ENCODE measurements at places on chromosomes 16 and 17.

- no peak for DNase-seq
- H3K36me3 ChIP-seq, result peaks cover 52% of the 10 kb centered on the region
- no peak overlapping the region for H3K27ac ChIP-seq
- no peaks in the 10 kb centered on the region for H3K27me3 ChIP-seq
These were observed 18.5 kb upstream of the GGA2 start for GRCh38 chr16:23528644-23529310.

DNA sequence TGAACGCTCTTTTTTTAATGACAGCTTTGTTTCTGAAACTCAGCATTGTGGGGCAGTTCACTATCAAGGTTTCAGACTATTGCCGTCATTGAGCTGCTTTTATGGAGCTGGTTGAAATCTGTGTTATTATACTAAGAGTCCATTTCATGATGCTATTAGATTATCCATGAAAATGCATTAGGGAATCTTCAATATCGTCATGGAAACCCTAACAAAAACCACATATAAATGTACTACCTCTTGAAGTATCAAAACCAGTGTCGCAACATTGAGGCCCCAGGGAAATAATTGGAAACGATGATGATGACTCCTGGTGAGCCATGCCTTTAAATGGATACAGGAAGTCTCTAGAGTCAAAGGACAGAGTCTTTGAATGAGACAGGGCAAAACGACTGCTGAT, 231.6 kb upstream of the CPHXL start:
- H3K27me3 ChIP-seq, result no peaks in the 10 kb centered on the region
- no peak overlapping the region for H3K4me3 ChIP-seq
- no peak for DNase-seq
- H3K27ac ChIP-seq, result no peak overlapping the region
- H3K4me1 ChIP-seq, result no peaks in the 10 kb centered on the region

DNA sequence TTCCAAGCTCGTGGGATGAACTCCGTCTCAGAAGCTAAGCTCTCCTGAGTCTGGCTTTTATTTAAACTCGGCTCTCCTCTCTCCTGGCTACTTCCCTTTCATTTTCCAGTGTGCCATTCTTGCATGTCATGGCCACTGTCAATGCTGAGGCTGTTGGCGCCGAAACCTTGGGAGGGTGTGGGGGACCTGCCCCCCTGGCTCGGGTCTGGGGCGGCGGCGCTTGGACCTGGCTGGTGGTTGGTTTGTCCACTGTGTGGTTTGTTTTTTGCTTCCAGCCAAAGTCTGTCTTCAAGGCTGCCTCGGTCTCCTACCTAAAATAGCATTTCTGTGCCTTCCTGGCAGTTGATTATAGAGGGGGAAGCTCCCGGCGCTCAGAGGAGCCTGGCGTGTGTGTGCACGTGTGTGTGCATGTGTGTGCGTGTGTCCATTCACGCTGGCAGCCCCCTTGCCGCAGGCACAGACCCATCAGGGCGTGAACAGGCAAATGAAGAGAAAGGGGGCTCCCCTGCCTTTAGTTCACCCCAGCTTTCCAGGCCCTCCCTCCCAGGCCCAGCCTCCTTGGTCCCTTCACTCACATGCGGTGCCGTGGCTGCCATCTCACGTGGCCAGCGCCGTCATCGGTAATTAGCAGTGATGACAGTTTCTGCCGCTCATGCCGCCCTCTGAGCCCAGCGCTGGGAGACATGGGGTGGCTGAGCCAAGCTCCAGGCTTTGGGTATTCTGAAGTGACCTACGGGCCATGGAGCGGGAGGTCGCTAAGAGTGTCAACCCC, 179.9 kb downstream of the SEC14L1 start:
- no peaks in the 10 kb centered on the region for H3K27me3 ChIP-seq
- H3K4me3 ChIP-seq, result no peak overlapping the region
- no peak overlapping the region for H3K27ac ChIP-seq
- H3K36me3 ChIP-seq, result no peaks in the 10 kb centered on the region

DNA sequence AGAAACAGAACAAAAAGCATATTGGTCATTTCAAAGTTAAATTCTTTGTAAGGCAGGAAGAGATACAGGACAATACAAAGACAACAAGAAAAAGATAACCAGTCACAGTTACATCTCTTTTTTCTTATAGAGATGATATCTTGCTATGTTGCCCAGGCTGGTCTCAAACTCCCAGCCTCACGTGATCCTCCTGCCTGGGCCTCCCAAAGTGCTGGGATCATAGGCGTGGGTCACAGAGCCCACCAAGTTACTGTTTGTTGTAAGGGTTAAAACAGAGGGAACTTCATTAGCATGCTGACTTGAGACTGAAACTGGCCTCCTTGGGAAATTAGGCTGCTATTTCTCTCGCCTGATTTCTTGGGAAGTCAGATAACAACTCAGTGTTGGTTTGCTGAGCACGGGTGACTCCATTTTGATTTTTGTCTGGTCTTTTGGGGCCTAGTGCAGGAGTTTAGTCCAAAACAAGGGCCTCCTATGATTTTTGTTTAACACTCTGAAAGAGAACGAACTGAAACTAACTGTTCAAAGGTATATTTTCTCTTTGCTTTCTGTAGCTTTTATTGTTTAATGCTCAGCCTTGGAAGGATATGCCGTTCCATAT, 31.5 kb upstream of the SEC14L1 start:
- H3K4me1 ChIP-seq, result no peaks in the 10 kb centered on the region
- no peaks in the 10 kb centered on the region for H3K27me3 ChIP-seq
- no peaks in the 10 kb centered on the region for H3K36me3 ChIP-seq
- no peak overlapping the region for H3K27ac ChIP-seq
- DNase-seq, result no peak

DNA sequence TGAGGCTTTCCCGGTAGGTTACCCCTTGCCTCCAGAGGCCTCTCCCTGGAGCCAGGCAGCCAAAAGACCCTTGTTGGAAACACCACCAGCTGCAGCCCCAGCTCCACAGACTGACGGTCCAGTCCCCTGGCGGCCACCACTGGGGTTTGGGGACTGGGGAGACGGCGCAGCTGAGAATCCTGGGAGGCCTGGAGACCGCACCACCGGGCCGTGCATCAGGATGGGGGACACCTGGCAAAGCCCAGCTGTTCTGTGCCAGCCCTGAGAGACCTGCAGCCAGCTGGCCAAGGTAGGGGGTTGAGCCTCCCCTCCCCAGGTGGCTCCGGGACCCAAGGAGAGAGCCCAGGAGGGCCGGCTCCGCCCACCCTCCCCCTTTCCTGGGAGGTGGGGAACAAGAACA, 8.3 kb upstream of the SLC38A10 start:
- no peaks in the 10 kb centered on the region for H3K36me3 ChIP-seq
- H3K27me3 ChIP-seq, result no peaks in the 10 kb centered on the region
- H3K4me1 ChIP-seq, result no peaks in the 10 kb centered on the region
- H3K27ac ChIP-seq, result no peak overlapping the region
- H3K4me3 ChIP-seq, result no peak overlapping the region

DNA sequence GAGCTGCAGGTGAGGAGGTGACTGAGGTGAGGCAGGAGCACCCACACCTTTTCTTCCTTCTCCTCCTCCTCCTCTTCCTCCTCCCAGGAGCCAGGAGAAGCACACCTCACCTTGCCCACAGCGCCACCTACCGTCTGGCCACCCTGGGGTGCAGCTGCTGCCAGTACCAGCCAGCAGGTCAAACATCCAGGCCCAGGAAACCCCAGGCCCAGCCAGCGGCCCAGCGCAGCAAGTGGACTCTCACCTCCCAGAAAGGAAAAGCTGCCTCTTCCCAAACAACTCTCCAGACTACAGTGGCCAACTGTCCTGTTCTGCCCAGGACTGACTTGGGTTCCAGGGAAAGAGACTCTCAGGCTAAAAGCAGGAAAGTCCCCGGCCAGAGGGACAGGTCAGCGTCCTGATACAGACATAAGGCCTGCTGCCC, 22.7 kb downstream of the PEMT start:
- H3K4me3 ChIP-seq, result no peak overlapping the region
- no peaks in the 10 kb centered on the region for H3K27me3 ChIP-seq
- DNase-seq, result peak; percentile 27
- no peak overlapping the region for H3K27ac ChIP-seq
- no peaks in the 10 kb centered on the region for H3K4me1 ChIP-seq

- DNase-seq, result no peak
- H3K4me1 ChIP-seq, result no peaks in the 10 kb centered on the region
- no peak overlapping the region for H3K4me3 ChIP-seq
- no peaks in the 10 kb centered on the region for H3K27me3 ChIP-seq
- no peak overlapping the region for H3K27ac ChIP-seq
These were observed 155.2 kb upstream of the C17orf78 start for GRCh38 chr17:37220607-37220953.

All from effector memory CD4-positive, alpha-beta T cell (primary cell).